ENCODE measurements at places on chromosomes 6 and 20. TPM values are rescaled to one million over a fixed set of nuclear protein-coding genes. Genes with fewer than 3 reads are reported as not detected.

MRPS18A gene
- 49.5 TPM for total RNA-seq

ANKRD60 gene
- not detected for total RNA-seq

HLA-A gene
- total RNA-seq = 131 TPM

SIRPD gene
- not detected for total RNA-seq

PEX3 gene
- total RNA-seq = 12.6 TPM

ADAM33 gene
- total RNA-seq = 3.0 TPM

FOXA2 gene
- total RNA-seq = 0.09 TPM

ECT2L gene
- total RNA-seq = not detected

CEP57L1 gene
- total RNA-seq = 19.8 TPM

AARS2 gene
- 32.1 TPM for total RNA-seq

FOXS1 gene
- total RNA-seq = not detected

PLCB1 gene
- 13.7 TPM for total RNA-seq

NMBR gene
- total RNA-seq = not detected

TMEM74B gene
- total RNA-seq = 3.3 TPM

ID4 gene
- 106 TPM for total RNA-seq

PSORS1C2 gene
- not detected for total RNA-seq

SNAP91 gene
- total RNA-seq = 8.7 TPM

CD93 gene
- total RNA-seq = 0.44 TPM

RAD21L1 gene
- total RNA-seq = not detected

LY86 gene
- not detected for total RNA-seq

HLA-DQB1 gene
- 0.23 TPM for total RNA-seq

MYL9 gene
- 19.7 TPM for total RNA-seq

SOBP gene
- total RNA-seq = 23.0 TPM

KATNA1 gene
- total RNA-seq = 15.5 TPM

SLC17A9 gene
- 1.4 TPM for total RNA-seq

PKIB gene
- total RNA-seq = 86.4 TPM

NHLRC1 gene
- 0.93 TPM for total RNA-seq

PRICKLE4 gene
- total RNA-seq = 4.1 TPM

PXDC1 gene
- total RNA-seq = 4.8 TPM

ASIP gene
- total RNA-seq = not detected

PPP1R14C gene
- 7.3 TPM for total RNA-seq

HDGFL1 gene
- total RNA-seq = not detected

PRDM1 gene
- total RNA-seq = 1.7 TPM

ADGRF4 gene
- total RNA-seq = not detected

PLN gene
- not detected for total RNA-seq

FILIP1 gene
- total RNA-seq = 0.79 TPM

KCNB1 gene
- 2.8 TPM for total RNA-seq

RIPOR2 gene
- total RNA-seq = 2.9 TPM

HLA-E gene
- 14.2 TPM for total RNA-seq

ARHGAP40 gene
- not detected for total RNA-seq

TAAR9 gene
- not detected for total RNA-seq

MRPS10 gene
- 29.0 TPM for total RNA-seq

ADTRP gene
- not detected for total RNA-seq

CLPSL1 gene
- not detected for total RNA-seq

FGD2 gene
- not detected for total RNA-seq

CALHM6 gene
- 4.6 TPM for total RNA-seq

JPH2 gene
- 0.07 TPM for total RNA-seq

C2 gene
- 1.2 TPM for total RNA-seq

AK9 gene
- 6.0 TPM for total RNA-seq

SMOC2 gene
- total RNA-seq = 0.14 TPM

HTR1B gene
- 0.18 TPM for total RNA-seq

DNAH8 gene
- total RNA-seq = 0.39 TPM

KIF6 gene
- 2.3 TPM for total RNA-seq

Data from neural crest cell (in vitro differentiated cells).